ENCODE measurements at places on chromosomes 4 and X.

- DNase-seq: peak; percentile 12
These were observed 1805.6 kb upstream of the TENM3 start for GRCh38 chr4:180437601-180438000.

GRCh38 chr4:99088023-99088449 is 552 bp downstream of the ADH5 start:
- DNase-seq: peak; percentile 75

DNA sequence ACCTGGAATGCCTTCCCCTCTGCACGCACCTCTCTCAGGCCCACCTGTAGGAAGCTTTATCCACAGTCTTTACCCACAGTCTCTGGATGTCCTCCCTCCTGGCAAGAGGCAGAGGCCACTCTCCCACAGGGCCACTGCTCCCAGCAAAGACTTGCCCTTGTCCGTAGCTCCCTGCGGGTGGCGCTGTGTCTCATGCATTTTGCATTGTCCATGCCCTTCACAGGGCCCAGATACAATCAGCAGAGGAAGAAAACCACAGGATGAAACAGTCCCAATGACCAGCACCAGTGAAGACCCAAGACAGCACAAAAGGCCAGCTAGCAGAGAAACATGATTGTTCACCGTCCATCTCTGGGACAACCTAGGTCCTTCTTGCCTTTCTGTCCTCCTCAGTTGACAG is 2.1 kb upstream of the NSG1 start:
- peak; percentile 31 for DNase-seq

GRCh38 chrX:44946771-44947170 is 73.8 kb downstream of the KDM6A start:
- DNase-seq: peak; percentile 69

GRCh38 chr4:118773429-118773792 is 62.5 kb downstream of the SEC24D start:
- no peak for DNase-seq

- no peak for DNase-seq
These were observed 13.6 kb downstream of the JADE1 start for GRCh38 chr4:128823025-128823661.

DNA sequence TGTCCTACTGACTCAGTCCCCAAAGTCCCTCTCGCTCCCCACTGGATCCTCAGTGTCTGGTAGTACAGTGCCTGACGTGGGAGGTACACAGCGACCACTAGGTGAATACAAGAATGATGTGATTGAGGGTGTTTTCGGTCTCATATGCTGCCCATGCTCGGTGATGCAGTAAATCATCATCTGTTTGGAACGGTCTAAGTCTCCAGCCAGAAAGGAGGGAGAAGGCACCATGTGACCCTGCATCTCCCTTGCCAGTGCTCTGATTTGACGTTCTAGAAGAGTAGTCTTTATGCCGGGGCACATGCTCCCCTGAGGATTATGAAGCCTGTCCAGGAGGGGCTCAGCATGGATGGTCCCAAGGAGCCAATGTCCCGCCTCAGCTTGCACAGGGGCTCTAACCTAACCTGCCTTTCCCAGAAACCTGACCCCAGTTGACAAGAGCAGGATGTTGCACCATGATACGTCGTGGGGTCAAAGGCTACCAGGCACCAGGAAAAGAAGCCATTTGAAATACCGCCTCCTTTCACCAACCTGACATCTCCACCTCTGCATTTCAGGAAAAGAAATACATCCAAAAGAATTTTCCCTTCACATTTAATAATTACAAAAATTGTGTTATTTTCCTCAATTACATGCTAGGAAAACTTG is 13.8 kb upstream of the PLXNB3 start:
- no peak for DNase-seq

DNA sequence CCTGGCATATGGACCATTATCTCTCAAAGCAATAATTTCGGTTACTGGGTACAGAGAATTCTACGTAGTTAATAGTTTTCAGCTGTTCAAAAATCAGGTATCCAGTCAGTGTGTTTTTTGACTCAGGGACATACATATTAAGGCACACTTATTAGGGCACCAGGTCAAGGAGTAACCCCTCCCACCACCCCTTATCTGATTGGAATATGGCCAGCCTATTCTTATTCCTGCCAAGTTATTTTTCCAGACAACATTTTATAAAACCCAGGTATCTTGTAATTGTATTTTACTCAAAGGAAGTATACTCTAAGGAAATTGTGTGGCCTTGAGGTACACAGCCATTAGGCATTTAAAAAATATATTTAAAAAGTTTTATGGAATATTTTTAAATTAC is 4.3 kb downstream of the ZFX start:
- DNase-seq: no peak

GRCh38 chr4:88814043-88814617 is 116.5 kb upstream of the NAP1L5 start:
- no peak for DNase-seq

- DNase-seq: peak; percentile 23
These were observed 22.2 kb downstream of the VSIG4 start for GRCh38 chrX:66017659-66018170.

DNA sequence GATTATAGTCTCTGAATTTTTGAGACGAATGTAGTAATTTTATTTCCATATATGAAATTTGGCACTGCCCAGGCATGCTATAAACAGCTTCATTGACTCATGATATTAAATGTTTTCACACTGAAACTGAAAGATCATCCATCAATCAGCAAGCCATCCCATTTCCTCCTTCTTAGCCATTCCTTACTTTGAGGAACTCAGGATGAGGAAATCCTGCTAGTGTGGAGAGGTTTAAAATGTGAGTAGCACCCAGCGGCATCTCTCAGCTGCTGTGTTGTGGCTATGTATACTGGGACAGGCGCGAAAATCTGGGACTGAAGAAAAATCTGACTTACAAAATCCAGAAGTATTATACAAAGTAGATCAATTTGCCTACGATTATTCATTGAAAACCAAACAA is 52.1 kb downstream of the PTCHD1 start:
- no peak for DNase-seq

- no peak for DNase-seq
These were observed 61.3 kb upstream of the MXRA5 start for GRCh38 chrX:3407781-3408180.

DNA sequence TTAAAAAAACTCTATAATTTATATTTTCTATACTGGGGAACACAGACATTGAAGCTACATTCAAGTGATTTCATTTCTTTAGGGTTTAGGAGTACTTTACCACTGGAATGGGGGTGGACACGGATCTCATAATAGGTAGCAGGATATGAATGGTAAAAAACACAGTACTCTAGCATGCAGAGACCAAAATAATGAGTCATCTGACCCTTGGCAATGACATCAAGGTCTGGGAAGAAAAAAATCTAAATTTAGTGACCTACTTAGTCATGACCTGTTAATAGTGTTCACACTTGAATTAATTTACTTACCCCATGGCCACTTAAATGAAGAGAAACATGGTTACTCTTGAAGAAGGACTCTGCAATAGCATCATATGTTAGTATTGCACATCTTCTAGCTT is 187.9 kb downstream of the EPHA5 start:
- no peak for DNase-seq

GRCh38 chr4:79078339-79078738 is 139.1 kb upstream of the PAQR3 start:
- no peak for DNase-seq

DNA sequence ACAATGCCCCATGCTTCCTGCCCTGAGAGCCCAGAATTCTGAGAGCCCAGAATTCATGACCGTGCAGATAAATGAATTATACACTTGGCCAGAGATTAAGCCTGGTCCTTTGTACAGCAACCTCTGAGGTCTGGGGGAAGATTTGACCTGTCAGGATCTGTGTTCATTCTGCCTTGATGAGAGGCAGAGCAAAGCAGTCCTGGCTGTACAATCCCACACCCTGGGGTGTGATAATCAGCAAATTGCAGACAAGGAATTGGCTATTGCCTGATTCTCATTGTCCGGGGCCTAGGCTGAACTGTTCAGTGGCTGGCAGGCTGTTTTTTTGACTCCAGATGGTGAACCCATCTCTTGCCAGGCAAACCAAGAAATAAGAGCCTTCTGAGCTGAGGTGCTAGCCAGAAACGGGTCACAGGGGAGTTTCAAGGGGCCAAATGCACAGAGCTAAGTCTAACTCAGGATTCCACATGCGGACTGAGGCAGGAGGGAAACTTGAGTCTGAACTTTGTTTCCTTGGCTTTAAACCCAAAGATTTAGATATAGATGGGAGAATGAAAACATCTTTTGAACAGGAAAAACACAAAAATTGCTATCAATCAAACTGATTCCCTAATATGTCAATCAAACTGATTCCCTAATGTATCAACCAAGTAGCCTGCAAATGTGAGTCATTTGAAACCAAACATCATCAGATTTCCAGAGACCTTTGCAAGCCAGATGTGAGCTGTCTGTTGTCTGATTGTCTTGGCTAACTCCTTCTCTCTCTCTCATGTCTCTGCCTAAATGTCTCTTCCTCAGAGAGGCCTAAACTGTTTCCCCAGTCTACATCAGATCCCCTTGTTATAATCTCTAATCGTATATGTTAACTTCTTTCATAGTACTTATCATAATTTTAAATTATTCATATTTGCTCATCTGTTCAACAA is 159.3 kb downstream of the ATG4A start:
- no peak for DNase-seq

GRCh38 chr4:144645102-144645630 is 790 bp upstream of the HHIP start:
- DNase-seq: no peak

GRCh38 chrX:30665471-30665870 is 12.2 kb downstream of the GK start:
- no peak for DNase-seq

DNA sequence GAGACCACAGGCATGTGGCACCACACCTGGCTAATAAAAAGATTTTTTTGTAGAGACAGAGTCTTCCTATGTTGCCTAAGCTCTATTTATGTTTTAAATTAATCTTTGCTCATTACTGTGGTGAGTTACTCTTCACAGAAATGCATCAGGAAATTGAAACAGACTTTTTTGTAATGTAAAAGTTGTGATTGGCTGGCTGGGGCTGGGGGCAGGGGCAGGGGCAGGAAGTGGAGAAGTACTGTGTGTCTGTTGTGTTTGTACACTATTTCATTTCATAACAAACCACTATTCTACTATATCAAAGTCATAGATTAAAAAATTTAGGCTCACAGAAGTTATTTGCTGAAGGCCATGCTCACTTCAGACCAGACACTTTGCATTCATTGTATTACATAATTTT is 19.1 kb upstream of the ABRAXAS1 start:
- DNase-seq: no peak

GRCh38 chrX:133776072-133776471 is 209.3 kb downstream of the GPC3 start:
- DNase-seq: peak; percentile 27

DNA sequence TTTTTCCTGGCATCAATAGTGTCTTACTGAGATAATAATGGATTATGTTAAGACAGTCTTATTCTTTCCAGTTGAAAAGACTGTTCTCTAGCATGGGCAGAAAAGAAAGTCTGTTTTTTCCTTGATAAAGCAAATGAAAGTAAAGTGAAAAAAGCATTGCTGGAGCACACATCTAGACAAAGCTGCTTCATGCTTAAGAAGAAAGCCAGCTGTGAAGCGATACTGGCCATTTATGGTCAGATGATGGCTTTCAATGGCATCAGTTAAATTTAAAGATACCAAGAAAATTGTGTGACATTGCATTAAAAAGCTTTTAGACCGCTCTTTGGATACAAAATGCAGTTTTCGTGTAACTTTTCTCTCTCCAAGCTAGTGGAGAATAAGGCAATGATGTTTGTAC is 242.1 kb upstream of the TRAM1L1 start:
- no peak for DNase-seq

DNA sequence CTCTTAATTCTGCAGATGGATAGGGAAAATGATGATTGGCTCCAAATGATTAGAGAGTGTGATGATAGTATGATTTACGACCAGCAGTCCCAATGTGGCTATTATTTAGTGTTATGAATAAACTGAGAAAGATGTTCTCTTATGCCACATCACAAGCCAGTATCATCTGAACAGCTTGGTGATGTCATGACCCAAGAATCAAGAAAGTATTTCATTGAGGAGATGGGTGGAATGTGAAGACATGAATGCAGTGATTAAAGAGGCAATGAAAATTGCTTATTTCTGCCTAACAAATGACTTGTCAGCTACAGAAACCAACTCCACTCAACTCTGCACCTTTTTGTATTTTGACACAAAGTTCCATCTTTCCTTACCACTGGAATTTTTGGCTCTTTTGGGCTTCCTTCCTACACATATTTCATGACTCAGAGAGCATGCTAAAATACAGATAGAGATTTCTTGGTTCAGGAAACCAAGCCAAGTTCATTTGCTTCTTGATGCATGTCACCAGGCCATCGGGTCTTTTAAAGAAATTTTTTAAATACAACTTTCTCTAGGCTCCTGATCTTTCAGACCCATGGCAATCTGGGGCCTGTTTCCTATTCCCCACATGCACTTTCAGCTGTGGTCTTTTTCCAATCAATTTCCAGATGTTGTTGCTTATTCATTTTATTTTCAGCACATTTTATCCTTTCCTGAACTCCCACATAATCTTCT is 174.2 kb downstream of the HHIP start:
- no peak for DNase-seq

GRCh38 chr4:3202836-3203820 is 45.8 kb upstream of the MSANTD1 start:
- DNase-seq: peak; percentile 17

DNA sequence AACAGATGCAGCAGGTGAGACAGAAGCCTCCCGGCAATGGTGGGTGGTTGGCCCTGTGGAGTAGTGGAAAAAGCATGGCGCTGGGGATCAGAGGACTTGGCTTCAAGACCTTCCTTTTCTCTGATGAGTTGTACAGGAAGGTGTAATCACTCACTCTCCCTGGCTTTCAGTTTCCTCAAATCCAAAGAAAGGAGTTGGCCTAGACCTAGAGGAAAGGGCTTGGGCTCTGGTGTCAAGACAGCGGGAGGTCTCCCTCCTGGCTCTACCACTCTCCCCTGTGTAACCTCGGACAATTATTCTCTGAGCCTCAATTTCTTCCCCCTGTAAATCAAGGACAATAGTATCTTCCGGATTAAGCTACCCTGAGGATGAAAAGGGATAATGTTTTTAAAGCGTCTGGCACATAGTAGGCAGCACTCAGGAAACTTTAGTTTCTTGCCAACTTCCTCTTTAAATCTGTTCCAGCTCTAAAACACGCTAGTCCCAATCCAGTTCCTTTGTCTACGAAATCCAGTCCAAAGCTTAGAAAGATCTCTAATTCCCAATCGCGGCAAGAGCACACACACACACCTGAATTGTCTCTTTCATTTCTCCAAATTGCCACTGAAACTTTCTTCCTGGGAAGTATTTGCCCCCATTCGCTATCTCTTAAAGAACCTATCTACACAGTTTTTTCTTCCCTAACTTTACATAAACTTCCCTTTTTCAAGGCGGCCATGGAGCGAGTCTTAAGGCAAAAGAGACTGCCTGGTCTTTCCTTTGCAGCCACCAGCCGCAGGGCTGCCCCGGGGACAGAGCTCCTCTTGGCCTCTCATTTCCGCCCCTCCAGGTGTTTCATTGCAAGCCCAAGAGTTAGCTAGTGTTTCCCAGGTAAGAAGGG is 29.9 kb upstream of the GPC4 start:
- DNase-seq: no peak

GRCh38 chr4:52983563-52984303 is 121.6 kb downstream of the RASL11B start:
- DNase-seq: peak; percentile 93

- peak; percentile 54 for DNase-seq
These were observed 14.7 kb upstream of the DCHS2 start for GRCh38 chr4:154506253-154506652.
